ENCODE measurements at places on chromosomes 6 and 20. TPM values are rescaled to one million over a fixed set of nuclear protein-coding genes. Genes with fewer than 3 reads are reported as not detected.

Gene OR2H1
- not detected for total RNA-seq

Gene TBX18
- total RNA-seq: not detected

Gene ABHD16B
- total RNA-seq: 0.19 TPM

Gene MUC21
- not detected for total RNA-seq

Gene SLC17A5
- 6.4 TPM for total RNA-seq

Gene PTCRA
- total RNA-seq: not detected

Gene HSF2
- total RNA-seq: 11.6 TPM

DNA sequence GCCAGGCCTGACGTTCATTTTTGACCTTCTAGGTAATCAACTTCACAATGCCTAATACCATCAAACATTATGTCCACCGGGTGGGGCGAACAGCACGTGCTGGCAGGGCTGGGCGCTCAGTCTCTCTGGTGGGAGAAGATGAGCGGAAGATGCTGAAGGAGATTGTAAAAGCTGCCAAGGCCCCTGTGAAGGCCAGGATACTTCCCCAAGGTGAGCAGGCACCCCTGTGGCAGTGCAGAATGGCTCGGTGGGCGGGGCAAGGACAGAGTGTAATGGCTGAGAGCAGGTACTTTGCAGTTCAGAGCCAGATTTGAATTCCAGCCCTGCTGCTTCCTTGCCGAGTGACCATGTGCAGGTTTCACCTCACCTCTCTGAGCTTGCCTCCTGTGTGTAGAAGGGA lies 17.1 kb downstream of the DDX27 start:
- no peak for ATAC-seq

GRCh38 chr6:56335726-56336125 lies 88.3 kb upstream of the COL21A1 start:
- ATAC-seq: no peak

GRCh38 chr6:131761060-131761761 lies 46.6 kb upstream of the ENPP1 start:
- ATAC-seq: no peak

DNA sequence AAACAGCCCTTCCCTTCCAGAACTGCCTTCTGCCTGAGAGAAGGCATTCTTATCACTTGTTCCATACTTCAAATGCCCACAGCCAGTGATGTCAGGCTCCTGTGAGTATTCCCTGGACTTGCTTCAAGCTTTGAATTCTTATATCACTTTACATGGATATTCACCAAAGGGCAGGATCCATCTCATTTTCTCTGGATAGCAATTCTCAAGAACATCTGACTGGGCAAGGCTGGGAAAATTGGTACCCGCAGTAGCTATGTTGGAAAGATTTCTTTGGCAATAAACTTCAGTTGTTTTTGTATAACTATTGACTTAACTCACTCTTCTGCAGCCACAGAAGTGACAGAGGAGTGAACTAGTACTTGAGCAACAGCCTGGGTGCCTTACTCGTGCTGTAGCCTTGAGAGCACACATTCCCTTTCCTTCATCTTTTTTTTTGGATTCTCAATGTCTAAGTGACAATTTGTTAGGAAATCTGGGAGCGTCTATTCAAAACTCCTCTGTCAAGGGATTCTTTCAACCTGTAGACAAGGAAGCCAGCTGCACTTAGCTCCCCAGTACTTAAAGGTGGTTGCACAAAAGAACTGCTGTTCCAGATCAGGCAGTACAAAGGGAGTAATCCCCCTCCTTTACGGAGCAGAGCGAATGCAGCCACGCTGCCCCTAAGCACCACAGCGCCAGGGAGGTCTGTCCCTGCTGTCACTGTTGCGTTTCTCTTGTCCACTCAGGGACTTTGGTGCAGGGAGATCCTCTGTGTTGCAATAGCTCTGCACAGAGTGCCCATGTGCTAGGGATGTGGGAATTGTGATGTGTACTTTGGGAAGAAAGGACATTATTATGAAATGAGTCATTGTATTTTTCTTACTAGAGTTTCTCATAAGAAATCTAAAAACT lies 69.6 kb downstream of the JAG1 start:
- ATAC-seq: no peak

DNA sequence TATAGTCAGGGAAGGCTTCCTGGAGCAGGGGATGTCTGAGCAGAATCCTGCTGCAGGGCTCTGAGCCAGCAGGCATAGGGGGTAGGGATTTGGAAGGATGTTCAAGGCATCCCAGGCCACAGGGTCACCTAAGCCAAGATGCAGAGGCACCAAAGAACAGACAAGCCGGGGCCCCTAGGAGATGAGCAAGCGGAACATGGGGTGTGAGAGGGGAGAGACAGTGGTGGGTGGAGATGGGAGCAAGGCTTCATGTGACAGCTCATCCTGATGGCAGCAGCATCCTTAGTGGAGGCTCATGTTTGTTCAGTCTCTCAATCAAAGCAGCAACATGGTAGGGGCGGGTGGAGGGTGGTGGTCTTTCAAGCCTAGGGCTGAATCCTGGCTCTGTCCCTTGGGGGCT lies 29.8 kb upstream of the TCP11 start:
- no peak for ATAC-seq

- ATAC-seq: no peak
Measured at GRCh38 chr6:129648819-129649491, 61.0 kb downstream of the ARHGAP18 start.

- ATAC-seq: no peak
Measured at GRCh38 chr20:11880680-11881079, 37.0 kb upstream of the BTBD3 start.

DNA sequence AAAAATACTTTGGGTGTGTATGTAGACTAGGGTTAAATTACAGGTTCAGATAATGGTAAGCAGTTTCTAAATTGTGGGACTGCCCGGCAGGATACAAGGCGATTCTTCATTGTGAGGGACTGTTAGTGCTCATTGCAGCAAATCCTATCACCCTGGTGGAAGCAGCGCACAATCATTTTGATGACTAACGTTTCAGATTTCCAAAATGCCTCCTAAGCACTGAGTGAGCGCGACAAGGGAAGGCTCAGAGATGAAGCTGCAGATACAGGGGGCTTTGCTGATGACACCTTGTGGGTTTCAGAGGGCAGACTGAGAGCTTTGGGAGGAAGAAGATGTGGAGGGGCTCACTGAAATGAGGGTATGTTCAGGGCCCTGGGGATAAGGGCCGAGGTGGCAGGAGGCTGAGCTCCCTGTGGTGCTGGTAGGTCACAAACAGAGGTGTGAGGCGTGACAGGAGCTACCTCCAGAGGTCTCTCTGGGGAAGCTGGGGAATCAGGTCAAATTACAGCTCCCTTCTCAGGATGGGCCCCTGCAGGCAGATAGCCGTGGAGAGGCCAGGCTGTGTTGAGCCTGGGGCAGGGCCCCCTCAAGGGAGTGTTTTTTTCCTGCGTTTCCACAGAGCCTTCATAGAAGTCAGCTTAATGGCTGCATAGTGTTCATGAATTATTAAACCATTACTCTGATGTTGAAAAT lies 84.5 kb upstream of the FYN start:
- ATAC-seq: no peak

- ATAC-seq: no peak
Measured at GRCh38 chr6:50096296-50096695, 46.6 kb upstream of the DEFB112 start.

DNA sequence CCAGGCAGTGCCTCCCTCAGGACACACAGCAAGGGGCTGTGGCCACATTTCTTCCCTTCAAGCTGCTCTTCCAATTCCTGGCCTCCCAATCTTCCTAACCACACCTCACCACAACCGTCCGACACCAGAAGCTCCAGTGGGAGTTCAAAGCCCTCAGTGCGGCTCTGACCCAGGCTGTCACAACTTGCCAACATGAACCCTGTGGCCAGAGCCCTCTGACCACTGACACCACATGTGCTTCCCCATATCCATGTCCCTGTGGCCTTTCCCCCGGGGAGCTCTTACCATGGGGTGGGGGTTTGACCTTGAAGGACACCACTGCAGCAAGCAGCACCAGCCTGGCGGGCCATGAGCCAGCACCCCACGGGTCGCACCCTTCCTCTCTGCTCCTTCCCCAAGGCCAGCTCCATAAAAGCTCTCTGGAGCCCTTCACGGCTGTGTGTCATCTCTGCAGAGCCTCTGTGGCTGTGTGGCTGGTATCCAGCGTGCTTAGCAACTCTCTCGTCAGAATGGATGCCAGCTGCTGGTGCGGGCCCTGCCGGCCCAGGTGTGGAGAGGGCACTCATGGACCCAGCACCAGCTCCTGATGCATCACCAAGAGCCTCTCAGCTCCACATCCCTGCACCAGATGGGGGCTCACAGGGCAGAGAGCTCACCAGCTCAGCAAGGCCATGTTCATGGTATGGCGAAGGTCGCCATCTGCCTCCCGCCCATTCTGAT lies 106.1 kb downstream of the PSMB1 start:
- no peak for ATAC-seq

GRCh38 chr6:10587656-10588406 lies 66.7 kb downstream of the GCNT2 start:
- no peak for ATAC-seq

- ATAC-seq: no peak
Measured at GRCh38 chr6:143958839-143959399, 49.1 kb downstream of the PLAGL1 start.

- ATAC-seq: no peak
Measured at GRCh38 chr6:43917878-43918382, 147.9 kb downstream of the VEGFA start.

GRCh38 chr6:147227770-147228320 lies 23.6 kb downstream of the STXBP5 start:
- ATAC-seq: no peak
